ENCODE measurements at places on chromosomes 6 and 20. TPM values are rescaled to one million over a fixed set of nuclear protein-coding genes. Genes with fewer than 3 reads are reported as not detected.

- H3K4me3 ChIP-seq = no peak overlapping the region
- H3K27me3 ChIP-seq = no peaks in the 10 kb centered on the region
- no peak overlapping the region for H3K27ac ChIP-seq
- H3K36me3 ChIP-seq = no peaks in the 10 kb centered on the region
- no peak for DNase-seq
These were observed 6.1 kb upstream of the FRK start for GRCh38 chr6:116066789-116067188.

GRCh38 chr6:81938014-81938856 lies 185.8 kb upstream of the TENT5A start:
- peaks cover 46% of the 10 kb centered on the region for H3K4me1 ChIP-seq
- no peak overlapping the region for H3K4me3 ChIP-seq
- DNase-seq = peak; percentile 15
- no peaks in the 10 kb centered on the region for H3K36me3 ChIP-seq
- H3K27ac ChIP-seq = peak overlapping the region; percentile 96
- H3K27me3 ChIP-seq = no peaks in the 10 kb centered on the region

- no peaks in the 10 kb centered on the region for H3K4me1 ChIP-seq
- peaks cover 41% of the 10 kb centered on the region for H3K27me3 ChIP-seq
- H3K36me3 ChIP-seq = no peaks in the 10 kb centered on the region
- no peak overlapping the region for H3K27ac ChIP-seq
- no peak for DNase-seq
These were observed 11.4 kb downstream of the NPBWR2 start for GRCh38 chr20:64095927-64096326.

- no peak for DNase-seq
- 0 out of 2 replicates have a peak, but pooled peaks cover 6% of the 10 kb centered on the region for H3K27me3 ChIP-seq
These were observed 78.7 kb upstream of the SAMD5 start for GRCh38 chr6:147429794-147430193.

DNA sequence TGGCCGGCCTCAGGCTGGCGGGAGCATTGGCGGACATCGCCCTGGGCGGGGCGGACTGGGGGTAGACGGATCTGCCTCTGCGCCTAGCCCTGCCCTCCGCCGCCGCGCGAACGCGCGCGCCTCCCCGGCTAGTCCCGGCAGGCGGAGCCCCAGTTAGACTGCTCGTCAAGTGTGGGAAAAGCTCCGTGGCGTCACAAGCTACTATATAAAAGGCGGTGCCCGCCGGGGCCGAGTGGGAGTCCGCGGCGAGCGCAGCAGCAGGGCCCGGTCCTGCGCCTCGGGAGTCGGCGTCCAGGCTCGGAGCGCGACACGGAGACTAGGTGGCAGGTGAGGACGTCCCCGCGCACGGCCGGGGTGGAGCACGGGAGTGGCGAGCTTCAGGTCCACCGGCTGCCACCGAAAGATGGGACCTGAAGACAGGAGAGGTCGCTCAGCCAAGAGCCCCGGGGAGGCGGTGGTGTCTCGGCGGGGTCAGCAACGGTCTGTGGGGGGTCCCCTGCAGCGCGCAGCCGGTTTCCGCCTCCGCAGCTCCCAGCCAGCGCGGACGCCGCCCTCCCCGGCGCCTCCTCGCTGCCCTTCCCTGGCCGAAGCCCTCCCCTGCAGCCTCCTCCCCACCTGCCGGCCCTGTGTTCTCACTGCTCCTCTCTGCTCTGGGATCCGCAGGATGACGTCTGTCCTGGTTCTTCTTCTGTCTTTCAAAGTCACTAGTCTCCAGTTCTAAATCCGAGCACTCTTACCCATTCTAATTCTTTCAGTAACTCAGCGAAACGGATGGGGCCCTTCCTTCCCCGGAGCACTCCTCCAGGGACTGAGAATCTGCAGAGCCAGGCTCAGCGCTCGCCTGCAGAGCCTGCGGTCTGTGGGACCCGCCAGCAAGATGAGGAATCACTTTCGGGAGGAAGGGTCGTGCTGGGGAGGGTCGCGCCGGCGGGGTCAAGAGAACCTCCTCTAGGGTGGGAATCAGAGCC lies 4.3 kb upstream of the RIPK1 start:
- no peaks in the 10 kb centered on the region for H3K36me3 ChIP-seq
- no peak overlapping the region for H3K27ac ChIP-seq
- no peaks in the 10 kb centered on the region for H3K27me3 ChIP-seq
- H3K4me1 ChIP-seq = peaks cover 13% of the 10 kb centered on the region
- peak; percentile 63 for DNase-seq

- H3K36me3 ChIP-seq = no peaks in the 10 kb centered on the region
- DNase-seq = peak; percentile 56
- H3K4me3 ChIP-seq = no peak overlapping the region
These were observed 43.6 kb upstream of the IYD start for GRCh38 chr6:150325066-150325772.

- H3K4me1 ChIP-seq = peaks cover 12% of the 10 kb centered on the region
- no peak overlapping the region for H3K4me3 ChIP-seq
- peak; percentile 40 for DNase-seq
- H3K27ac ChIP-seq = no peak overlapping the region
- H3K27me3 ChIP-seq = no peaks in the 10 kb centered on the region
- H3K36me3 ChIP-seq = no peaks in the 10 kb centered on the region
These were observed 44.9 kb upstream of the TLDC2 start for GRCh38 chr20:36830791-36831691.

DNA sequence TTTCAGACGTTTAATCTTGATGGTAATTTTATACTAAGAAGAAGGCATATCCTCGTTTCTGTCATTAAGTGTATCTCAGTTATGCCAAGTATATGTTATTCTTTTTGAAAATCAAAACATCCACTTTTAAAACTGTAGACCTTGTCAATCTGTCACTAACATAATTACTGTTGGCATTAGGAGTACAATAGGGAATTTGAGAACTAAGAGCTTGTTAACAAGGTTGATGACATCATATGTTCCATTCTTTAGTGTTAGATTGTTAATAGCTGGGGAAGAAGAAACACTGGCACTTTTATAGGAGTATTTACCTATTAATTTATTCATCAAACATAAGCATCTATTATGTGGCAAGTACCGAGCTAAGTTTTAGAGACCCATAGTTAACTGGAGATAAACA lies 76.2 kb downstream of the MAP3K4 start:
- no peak overlapping the region for H3K4me3 ChIP-seq
- DNase-seq = no peak

DNA sequence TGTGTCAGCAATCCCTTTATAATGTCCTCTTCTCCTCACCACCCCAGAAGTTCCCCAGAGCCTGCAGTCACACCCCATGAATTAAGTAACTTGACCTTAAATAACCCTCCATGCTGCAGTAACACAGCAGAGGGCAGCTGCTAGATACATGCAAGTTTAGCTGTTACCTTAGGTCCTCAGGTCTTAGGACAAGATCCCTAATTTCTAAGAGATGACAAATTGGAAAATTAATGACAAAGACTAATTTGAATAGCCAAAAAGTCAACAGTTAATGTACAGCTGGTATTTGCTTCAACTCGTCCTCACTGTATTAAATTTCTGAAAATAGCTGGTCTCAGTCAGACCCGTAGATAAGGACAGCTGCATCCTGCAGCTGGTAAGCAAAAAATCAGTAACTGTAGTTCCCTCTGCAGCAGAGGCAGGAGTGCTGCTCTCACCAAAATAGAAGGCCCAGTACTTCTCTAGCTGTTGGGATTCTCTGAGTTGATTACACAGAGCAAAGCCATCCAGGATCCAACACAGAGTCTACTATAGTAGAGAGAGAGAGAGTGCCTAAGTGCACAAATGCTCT lies 62.4 kb downstream of the TNFRSF21 start:
- DNase-seq = no peak
- peaks cover 93% of the 10 kb centered on the region for H3K4me1 ChIP-seq
- peaks cover 73% of the 10 kb centered on the region for H3K36me3 ChIP-seq
- no peaks in the 10 kb centered on the region for H3K27me3 ChIP-seq
- no peak overlapping the region for H3K4me3 ChIP-seq

DNA sequence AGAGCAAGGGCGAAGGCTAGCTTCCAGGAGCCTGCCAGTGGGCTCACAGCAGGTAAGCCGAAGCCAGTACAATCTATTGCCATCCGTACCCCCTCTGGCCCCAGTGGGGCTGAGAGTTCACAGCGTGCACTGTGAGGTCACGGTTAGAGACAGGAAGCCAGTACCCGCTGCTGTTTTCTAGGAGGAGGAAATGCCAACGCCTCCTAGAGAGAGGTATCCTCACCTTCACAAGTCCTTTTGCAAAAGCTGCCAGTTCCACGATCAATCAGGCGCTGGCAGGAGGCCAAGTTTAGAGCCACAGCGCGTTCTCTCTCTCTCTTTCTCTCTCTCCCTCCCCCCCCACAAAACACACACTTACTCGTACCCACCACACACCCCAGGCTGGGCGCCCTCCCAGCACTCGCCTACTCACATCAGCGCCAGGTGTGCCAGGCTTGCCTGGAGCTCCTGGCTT lies 22.5 kb downstream of the COL9A1 start:
- no peak overlapping the region for H3K27ac ChIP-seq
- DNase-seq = no peak
- H3K4me3 ChIP-seq = no peak overlapping the region

DNA sequence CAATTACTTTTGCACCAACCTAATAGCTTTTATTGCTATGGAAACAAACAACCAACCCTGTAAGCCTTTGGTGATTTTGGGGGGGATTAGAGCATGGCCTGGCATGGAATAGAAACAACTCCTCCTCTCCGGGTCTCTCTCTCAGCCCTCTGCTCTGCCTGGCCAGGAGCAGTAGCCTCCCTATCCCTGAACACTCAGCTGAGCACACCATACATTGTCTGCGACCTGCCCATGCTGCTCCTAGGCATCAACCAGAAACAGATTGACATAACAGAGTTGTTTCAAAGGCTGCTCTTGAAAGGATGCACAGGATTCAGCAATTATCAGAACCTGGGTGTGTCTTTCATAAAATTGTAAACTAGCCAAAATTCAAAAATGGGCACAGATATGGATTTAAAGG lies 29.8 kb upstream of the SMIM28 start:
- no peaks in the 10 kb centered on the region for H3K4me1 ChIP-seq
- no peak overlapping the region for H3K27ac ChIP-seq
- H3K4me3 ChIP-seq = no peak overlapping the region
- H3K36me3 ChIP-seq = no peaks in the 10 kb centered on the region
- no peak for DNase-seq
- no peaks in the 10 kb centered on the region for H3K27me3 ChIP-seq

GRCh38 chr6:71197780-71198179 lies 90.8 kb upstream of the OGFRL1 start:
- no peak overlapping the region for H3K27ac ChIP-seq
- DNase-seq = no peak
- H3K36me3 ChIP-seq = no peaks in the 10 kb centered on the region
- H3K4me3 ChIP-seq = no peak overlapping the region

DNA sequence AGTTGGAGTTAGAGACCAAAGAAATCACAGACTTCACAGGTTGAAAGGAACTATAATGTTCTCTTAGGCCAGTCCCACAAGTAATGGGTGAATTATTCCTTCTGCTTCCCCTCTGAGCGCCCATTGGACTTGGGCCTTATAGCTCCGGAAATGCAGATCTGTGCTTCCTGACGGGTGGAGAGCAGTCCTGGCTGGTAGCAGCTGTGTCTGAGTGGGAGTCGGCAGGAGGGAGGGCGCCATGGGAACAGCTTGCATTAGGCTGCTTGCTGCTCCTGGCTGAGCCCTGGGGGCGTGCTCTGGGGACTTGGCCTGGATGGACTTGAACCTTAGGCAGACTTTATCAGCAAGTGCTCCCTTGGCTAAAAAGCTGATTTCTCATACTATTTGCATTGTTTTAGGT lies 18.4 kb upstream of the NUP153 start:
- no peaks in the 10 kb centered on the region for H3K36me3 ChIP-seq
- H3K4me1 ChIP-seq = peaks cover 24% of the 10 kb centered on the region
- no peaks in the 10 kb centered on the region for H3K27me3 ChIP-seq
- no peak for DNase-seq
- no peak overlapping the region for H3K4me3 ChIP-seq

DNA sequence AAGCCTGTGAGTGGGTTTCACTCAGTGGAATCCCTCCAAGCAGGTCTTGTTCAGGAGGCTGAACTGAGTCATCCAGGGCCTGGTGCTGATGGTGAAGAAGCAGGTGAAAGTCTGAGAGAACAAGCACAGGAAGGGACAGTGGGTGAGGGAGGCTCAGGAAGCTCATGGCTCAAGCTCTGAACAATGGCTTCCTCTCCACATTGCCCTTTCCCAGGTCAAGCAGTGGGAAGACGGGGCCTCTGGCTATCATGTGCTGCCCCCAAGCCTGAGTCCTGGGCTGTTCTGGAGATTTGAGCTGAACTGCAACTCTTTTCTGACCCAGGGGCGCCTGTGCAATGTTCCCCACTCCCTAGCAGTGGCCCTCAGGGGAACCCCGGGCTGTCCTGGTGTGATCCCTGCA lies 3.4 kb downstream of the CST9L start:
- no peaks in the 10 kb centered on the region for H3K36me3 ChIP-seq
- no peaks in the 10 kb centered on the region for H3K4me1 ChIP-seq
- no peak overlapping the region for H3K4me3 ChIP-seq
- peaks cover 10% of the 10 kb centered on the region for H3K27me3 ChIP-seq
- no peak for DNase-seq
- H3K27ac ChIP-seq = no peak overlapping the region

DNA sequence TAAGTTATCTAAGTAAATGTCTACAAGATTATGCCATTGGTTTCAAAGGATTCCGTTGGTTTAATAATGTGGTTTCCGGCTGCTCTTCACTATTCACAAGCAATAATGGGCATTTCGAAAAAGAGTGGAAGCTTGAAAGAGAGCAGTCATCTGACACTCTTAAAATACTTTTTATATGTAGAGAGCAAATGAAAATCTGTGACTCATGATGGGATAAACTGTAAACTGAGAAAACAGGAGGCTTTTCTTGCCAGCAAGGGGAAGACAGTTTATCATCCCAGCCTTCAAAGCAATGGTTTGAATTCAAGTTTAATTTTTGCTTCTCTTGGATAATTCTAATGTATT lies 145.7 kb downstream of the KHDC1L start:
- 0 out of 2 replicates have a peak, but pooled peaks cover 6% of the 10 kb centered on the region for H3K4me1 ChIP-seq
- H3K27ac ChIP-seq = no peak overlapping the region
- H3K36me3 ChIP-seq = no peaks in the 10 kb centered on the region
- no peaks in the 10 kb centered on the region for H3K27me3 ChIP-seq
- H3K4me3 ChIP-seq = no peak overlapping the region
- DNase-seq = no peak

- peak overlapping the region; percentile 74 for H3K27ac ChIP-seq
- H3K4me1 ChIP-seq = peaks cover 38% of the 10 kb centered on the region
- no peak for DNase-seq
- no peak overlapping the region for H3K4me3 ChIP-seq
- H3K36me3 ChIP-seq = no peaks in the 10 kb centered on the region
- H3K27me3 ChIP-seq = no peaks in the 10 kb centered on the region
These were observed 26.1 kb upstream of the TBC1D7 start for GRCh38 chr6:13354331-13355042.

The LHFPL5 gene
- total RNA-seq = 1.7 TPM

The POFUT1 gene
- total RNA-seq = 51.3 TPM

The KIFC1 gene
- 91.4 TPM for total RNA-seq

The DZANK1 gene
- 4.4 TPM for total RNA-seq
